Right renal cortex interstitium (tissue), 3 donors: ENCODE measurements at places on chromosomes 16 and 17. TPM values are rescaled to one million over a fixed set of nuclear protein-coding genes. Genes with fewer than 3 reads are reported as not detected.

- no peak for DNase-seq
These were observed 62.7 kb downstream of the GAS7 start for GRCh38 chr17:10135539-10136257.

GRCh38 chr17:7656958-7657609, 6.4 kb downstream of the ATP1B2 start:
- DNase-seq = peak; percentile 39

EFCAB5 gene
- polyA plus RNA-seq = 3.0 TPM

DNA sequence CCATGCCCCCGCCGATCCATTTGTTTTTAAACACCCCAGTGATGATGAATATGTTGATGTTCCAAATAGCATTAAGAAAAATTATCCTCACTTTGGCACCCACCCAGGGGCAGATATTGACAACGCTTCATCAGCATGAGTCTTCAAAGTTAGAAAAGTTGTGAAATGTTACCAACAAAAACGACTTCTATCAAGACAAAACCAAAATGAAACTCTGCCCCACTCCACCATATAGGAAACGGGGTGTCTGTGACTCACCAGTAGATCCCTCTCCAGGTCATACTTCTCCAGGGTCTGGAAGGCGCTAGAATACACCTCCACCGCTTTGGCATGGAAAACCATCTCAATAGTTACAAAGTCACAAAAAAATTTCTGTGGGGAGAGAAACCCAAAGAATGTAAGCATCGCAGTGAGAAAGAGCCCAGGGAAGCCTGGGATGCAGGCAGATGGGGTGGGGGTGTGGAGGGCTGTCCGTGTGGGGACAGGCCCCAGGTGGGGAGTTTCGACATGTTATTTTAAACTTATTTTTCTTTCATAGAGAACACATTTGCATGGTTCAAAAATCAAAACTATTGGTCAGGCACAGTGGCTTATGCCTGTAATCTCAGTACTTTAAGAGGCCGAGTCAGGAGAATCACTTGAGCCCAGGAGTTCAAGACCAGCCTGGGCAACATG, 10.2 kb downstream of the CIBAR2 start:
- DNase-seq = no peak

NPIPB9 gene
- polyA plus RNA-seq = 1.8 TPM

MPO gene
- 5.1 TPM for polyA plus RNA-seq

- DNase-seq = no peak
These were observed 38.4 kb upstream of the IRF8 start for GRCh38 chr16:85860413-85861094.

DNA sequence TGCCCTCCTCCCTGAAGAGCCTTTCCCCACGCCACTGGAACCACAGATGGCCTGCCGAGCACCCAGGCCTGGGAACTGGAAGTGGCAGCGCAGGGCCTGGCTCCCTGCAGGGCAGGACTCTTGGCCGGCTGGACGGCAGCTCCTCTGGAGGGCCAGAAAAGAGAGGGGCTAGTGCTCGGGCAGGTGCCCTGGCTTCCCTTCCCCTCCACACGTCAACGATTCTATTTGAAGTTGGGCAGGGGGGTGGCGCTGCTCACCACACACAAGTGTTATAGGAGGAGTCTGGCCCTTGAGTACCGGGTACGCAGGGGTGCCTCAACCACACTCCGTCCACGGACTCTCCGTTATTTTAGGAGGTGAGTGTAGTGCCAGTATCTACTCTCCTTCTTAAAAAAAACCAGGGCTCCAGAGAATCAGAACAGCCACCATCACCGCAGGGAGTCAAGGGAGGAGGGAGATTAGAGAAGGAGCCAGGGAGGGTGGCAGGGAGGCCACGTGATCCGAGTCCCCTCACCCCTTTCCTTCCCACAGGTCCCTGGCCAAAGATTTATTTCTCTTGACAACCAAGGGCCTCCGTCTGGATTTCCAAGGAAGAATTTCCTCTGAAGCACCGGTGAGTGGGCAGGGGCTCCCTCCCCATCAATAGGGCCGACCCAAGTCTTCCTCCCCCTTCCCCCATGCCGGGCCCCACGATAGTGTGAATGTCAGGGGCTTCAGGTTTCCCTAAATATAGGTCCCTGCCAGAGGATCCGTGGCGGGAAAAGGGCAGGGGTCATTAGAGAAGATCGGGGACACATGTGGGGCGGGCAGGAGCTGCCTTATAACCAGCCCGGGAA, 1.4 kb upstream of the ALDOA start:
- peak; percentile 45 for DNase-seq

DNA sequence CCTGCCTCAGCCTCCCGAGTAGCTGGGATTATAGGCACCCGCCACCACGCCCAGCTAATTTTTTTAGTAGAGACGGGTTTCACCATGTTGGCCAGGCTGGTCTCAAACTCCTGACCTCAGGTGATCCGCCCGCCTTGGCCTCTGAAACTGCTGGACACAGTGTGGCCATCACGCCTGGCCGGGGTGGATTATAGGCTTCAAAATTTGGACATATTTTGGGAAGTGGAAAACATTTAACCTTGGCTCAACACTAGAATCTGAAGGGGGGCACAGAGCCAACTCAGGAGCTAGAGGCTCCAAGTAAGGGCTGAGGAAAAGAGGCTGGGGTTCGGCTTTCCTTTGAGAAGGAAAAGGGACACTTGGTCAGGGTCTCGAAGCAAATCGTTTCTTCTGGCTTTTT, 2.2 kb upstream of the CDK5R1 start:
- no peak for DNase-seq

DNA sequence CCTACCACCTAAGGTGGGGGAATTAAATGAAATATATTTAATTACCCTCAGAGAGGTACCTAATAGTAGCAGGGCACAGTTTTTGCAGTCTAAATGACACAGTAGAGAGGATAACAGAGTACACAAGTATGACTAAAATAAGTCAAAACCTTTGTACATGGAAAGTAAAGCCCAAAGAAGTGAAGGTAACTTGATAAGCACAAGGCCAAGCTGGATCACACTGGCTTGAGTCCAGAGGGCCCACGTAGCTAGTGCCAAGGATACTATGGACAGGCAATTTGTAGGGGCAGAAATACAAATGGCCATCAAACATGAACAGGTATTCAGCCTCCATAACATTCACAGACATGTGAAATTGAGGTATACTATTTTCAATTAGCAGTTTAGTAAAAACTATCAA, 7.6 kb downstream of the MYO18A start:
- no peak for DNase-seq

DNA sequence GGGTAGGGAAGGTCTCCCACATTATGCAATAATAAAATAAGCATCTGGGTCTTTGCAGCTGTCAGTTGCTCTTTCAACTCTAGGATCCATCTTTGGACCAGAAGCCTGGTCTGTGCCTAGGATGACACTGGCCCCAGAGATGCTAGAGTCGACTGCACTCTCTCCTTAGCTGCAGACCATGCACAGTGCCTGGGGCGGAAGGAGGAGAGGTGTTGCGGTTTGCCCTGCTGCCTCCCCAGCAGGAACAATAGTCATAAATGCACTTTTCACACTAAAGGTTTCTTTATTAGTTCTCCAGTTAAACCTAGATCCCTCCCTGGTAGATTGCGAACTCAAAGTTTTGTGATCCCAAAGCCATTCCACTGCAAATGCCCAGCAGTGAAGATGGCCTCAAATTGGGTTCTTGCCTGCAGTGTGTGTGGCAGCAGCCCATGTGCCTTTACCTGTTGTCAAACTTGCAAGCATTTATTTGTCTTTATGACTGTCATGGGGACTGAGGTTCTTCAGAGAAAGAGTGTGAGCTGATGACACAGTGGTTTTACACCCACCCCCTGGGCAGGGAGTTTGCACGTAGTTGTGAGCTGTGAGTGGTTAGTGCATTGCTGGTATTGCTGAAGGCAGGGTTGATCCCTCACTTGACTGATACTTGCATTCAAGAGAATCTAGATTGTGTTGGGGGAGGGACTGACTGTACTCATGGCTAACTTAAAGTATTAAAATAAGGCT, 10.3 kb downstream of the ATXN1L start:
- no peak for DNase-seq

- no peak for DNase-seq
These were observed 834 bp upstream of the TXNDC11 start for GRCh38 chr16:11743308-11744074.

PYY gene
- polyA plus RNA-seq = 0.26 TPM

DNA sequence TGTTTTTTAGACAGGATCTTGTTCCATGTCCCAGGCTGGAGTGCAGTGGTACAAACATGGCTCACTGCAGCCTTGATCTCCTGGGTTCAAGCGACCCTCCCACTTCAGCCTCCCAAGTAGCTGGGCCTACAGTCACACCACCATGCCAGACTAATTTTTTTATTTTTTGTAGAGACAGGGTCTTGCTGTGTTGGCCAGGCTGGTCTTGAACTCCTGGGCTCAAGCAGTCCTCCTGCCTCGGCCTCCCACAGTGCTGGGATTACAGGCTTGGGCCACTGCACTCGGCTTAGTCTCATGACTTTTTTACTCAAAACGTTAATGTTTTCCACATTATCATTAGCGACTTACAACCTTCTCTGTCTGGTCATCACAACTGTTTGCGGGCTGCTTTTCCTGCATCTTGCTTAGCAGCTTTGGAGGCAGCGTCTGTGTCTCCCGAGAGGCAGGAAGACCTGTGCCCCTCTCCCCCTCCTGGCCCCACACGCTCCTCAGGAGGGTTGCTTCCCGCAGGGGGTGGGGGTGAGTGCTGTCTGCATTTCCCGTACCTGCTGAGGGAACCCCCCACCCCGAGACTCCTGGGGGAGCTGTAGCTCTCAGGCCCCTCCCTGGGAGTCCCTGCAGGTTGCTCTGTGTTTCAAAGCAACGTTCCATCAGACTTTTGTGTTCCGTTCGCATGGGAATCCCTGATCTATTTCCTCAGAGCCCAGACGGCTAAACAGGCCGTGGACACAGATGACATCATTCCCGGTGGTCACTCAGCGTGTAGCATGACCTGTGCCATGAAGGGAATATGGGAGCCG, 52.6 kb downstream of the PGS1 start:
- DNase-seq = no peak

DNA sequence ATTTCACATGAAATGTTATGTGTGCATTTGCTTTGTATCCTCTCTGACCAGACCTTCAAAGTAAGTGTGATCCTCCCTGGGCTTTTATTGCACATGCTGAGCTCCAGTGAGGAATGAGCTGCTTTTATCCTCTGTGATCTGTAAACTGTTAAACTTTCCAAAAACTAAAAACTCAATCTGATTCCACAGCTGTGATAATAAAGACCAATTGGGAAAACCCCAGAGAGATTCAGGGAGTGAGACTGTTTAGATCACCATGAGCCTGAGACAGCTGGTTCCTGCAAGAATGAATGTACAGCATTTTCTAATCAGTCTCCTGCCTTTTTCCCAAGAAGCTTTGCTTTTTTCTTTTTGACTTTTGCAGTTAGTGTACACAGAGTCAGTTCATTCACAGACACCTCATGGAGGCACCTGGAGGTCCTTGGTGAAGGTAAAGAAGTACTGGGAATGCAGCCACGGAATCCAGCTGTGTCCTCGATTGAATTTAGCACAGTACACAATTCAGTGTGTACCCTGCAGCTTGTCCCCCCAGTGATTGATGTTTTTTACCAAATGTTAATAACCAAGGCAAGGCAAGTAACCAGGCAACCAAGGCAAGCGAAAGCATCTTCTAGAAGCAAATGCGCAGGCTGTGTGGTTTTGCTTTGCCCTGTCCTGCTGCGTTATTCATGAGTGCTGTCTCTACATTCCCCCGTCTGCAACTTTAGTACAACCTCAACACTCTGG, 182.6 kb downstream of the LGALS9B start:
- no peak for DNase-seq

DNA sequence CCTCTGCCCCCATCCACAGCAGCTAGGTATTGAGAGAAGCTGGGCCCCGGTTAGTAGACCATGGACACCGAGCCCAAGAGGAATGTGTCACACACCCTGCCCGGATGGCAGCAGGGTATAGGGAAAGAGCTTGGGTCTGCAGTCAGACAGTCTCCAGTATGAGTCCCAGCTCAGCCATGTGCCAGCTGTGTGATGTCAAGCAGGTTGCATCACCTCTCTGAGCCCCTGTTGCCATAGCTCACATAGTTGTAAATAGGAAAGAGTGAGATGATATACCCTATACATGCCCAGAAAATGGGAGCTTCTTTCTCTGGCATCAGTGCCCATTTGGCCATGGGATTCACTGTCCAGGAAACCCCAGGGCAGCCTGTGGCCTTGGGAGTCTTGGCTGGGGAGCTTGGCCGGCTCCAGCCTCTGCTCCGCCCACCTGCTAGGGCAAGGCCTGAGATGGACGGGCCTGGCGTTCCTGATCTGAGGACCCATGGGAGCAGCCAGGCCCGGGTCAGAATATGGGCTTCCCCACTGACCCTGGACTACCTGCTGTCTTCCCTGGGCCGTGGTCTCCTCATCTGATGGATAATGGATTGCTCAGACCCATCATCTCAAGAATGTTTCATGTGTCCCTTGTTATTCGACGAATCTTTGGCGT, 13.2 kb downstream of the CD300LG start:
- DNase-seq = no peak

DHRS7C gene
- polyA plus RNA-seq = not detected

GRCh38 chr17:5915337-5915736, 154.8 kb upstream of the WSCD1 start:
- DNase-seq = no peak

KIF2B gene
- not detected for polyA plus RNA-seq

DNA sequence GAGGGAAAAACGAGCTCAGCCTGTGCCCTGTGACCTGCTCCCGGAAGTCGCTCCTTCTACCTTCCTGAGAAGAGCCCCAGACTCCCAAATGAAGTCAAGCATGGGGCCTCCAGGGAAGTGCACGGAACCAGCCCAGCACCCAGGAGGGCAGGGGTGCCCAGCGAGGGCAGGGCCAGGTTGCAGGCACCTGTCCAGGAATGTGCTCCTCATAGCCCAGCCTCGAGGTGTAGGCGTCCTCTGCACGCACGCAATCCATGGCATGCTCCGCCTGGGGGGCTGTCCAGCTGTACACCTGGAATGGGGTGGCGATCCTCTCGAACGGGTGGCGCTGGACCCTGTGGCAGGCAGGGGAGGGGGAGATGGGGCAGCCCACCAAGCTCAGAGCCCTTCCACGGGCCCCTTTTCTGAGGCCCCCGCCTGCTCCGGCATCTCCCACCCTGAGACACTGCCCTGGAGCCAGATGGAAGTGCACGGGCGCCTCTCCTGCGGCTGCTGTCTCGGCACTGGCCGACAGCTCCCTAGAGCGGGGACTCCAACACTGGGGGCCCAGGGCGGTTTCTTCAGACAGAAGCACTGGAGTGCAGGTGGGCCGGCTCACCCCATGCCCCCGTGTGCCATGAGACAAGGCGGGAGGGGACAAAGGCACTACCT, 10.9 kb downstream of the CLUH start:
- no peak for DNase-seq

DNA sequence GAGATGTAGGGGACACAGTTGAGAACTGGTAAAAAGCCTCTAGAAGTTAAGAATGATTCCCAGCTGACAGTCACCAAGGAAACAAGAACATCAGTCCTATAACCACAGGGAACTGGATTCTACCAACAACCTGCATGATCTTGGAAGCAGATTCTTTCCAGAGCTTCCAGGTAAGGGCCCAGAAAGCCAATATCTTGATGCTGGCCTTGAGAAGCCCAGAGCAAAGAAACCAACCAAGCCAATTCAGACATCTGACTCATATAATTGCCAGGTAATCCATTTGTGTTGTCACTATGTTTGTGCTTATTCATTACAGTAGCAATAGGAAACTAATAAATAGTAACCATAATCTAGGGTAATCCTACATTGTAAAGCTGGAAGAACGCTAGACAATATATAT, 81.6 kb downstream of the CACNG1 start:
- no peak for DNase-seq

- DNase-seq = no peak
These were observed 61.1 kb upstream of the CPHXL start for GRCh38 chr16:75787440-75787839.

LPO gene
- polyA plus RNA-seq = 0.06 TPM
